ENCODE measurements at places on chromosomes 1 and 21. TPM values are rescaled to one million over a fixed set of nuclear protein-coding genes. Genes with fewer than 3 reads are reported as not detected.

- peaks cover 3% of the 10 kb centered on the region for H3K4me1 ChIP-seq
- H3K27me3 ChIP-seq: no peaks in the 10 kb centered on the region
- H3K27ac ChIP-seq: no peak overlapping the region
- DNase-seq: no peak
Observed at GRCh38 chr1:214427871-214428277, 123.5 kb downstream of the PTPN14 start.

DNA sequence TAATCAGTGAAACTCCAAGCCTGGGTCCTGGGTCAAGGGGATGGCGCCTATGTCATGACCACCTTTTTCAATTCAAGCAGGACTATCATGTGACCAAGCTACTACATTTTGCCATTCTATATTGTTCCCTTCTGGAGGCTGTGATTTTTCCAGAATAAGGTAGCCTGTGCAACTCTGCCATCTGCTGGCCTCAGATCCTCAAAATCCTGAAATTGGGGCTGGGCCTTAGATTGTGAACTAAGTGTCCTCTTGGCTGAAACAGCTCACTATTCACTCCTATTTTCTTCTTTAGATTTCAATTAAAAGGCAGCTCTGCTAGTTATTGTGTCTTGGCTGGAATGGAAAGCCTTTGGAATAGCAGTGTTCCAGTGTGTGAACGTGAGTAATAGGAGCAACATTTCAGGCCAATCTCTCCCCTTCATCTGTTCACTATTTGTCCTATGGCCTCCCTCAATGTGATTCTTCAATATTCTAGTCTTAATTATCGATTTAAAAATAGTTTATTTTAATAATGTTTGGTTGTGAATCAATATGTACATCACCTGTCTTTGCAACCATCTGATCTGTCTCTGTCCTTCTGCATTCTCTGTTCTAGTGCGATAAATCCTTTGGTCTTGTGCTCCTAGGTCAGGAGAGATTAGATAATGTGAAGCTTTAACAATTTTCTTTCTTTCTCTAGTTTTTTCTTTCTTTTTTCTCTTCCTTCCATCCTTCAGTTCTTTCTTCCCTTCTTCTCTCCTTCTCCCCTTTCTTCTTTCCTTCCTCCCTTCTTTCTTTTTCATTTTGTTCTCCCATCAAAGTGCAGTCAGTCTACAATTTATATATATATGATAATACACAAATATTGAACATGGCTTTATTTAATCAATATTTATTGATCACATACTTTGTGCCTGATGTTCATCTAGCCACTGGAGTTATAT is 69.8 kb downstream of the CR1 start:
- no peaks in the 10 kb centered on the region for H3K36me3 ChIP-seq
- H3K27me3 ChIP-seq: no peaks in the 10 kb centered on the region

DNA sequence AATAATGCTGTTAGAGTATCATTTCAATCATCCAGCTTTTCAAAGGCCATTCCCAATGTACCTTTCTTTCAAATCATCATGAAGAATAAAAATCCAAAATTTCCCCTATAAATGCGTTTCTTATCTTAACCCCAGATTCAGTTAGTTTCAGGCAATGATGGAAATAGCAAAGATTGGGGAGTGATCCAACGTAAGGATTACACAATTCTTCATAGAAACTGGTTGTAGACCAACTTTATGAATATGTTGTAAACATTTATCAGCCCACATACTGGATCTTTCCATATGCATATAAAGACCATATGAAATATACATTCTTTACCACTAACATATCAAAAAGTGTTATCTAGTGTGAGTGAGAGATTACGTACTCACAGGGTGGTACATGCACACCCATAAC is 92.7 kb downstream of the ZC3H11B start:
- no peak for DNase-seq
- no peaks in the 10 kb centered on the region for H3K4me1 ChIP-seq
- H3K27me3 ChIP-seq: no peaks in the 10 kb centered on the region

DNA sequence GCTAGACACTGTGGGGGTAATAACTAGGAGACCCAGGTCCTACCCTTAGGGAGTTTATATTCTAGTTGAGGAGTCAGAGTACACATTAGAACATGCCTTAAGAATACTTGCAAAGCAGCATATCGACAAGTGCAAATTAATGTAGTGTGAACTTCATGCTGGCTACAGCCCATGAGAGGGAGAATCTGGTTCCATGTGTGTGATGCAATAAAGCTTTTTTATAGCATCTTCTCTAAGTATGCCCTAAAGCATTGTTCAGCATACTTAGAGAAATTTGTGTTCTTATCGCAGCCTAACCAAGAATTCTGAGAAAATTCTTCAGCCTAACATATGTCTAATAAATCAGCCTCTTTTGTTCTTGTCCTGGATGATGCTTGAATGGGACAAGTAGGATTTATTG is 95.5 kb downstream of the SDCCAG8 start:
- no peak overlapping the region for H3K27ac ChIP-seq
- no peak overlapping the region for H3K4me3 ChIP-seq
- DNase-seq: no peak
- peaks cover 3% of the 10 kb centered on the region for H3K4me1 ChIP-seq
- no peaks in the 10 kb centered on the region for H3K27me3 ChIP-seq

DNA sequence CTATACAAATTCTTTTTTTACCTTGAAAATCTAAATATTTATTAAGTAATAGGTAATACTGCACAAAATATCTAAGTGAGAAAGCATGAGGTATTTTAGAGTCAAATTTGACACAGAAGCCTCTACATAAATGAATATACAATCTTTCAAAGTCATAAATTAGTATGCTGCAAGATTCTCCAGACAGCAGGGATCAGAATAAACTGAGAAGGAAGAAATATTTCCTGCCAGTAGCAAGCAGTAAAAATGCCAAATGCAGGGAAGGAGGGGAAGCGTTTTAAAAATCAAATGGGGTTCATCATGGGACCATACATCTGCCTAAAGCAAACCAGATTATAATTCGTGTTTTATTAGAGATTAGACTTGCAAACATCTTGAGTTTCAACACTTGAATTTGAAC is 18.9 kb downstream of the COLGALT2 start:
- no peak for DNase-seq
- no peaks in the 10 kb centered on the region for H3K4me1 ChIP-seq
- H3K27ac ChIP-seq: no peak overlapping the region
- no peaks in the 10 kb centered on the region for H3K27me3 ChIP-seq

DNA sequence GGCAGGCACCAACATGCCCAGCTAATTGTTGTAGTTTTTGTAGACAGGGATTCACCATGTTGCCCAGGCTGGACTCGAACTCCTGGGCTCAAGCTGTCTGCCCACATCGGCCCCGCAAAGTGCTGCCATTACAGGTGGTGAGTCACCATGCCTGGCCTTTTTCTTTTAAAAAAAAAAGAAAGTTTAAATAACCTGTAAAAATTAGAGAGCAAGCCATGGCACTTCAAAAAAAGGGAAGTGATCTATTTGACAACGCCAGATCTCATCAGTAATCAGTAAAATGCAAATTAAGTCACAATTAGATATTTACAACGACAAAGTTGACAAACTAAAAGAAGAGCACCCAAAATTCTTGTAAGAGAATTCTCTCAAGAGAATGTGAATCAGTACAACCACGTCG is 2.9 kb upstream of the RBBP5 start:
- H3K27ac ChIP-seq: no peak overlapping the region
- no peak overlapping the region for H3K4me3 ChIP-seq
- no peak for DNase-seq
- H3K4me1 ChIP-seq: peaks cover 23% of the 10 kb centered on the region
- H3K27me3 ChIP-seq: no peaks in the 10 kb centered on the region

GRCh38 chr1:153883223-153883622 is 39.5 kb downstream of the GATAD2B start:
- H3K36me3 ChIP-seq: no peaks in the 10 kb centered on the region
- no peak overlapping the region for H3K4me3 ChIP-seq
- H3K4me1 ChIP-seq: peaks cover 50% of the 10 kb centered on the region
- no peaks in the 10 kb centered on the region for H3K27me3 ChIP-seq
- DNase-seq: no peak
- no peak overlapping the region for H3K27ac ChIP-seq

GRCh38 chr1:55316947-55317662 is 101.9 kb upstream of the USP24 start:
- no peak overlapping the region for H3K4me3 ChIP-seq
- no peaks in the 10 kb centered on the region for H3K4me1 ChIP-seq
- H3K36me3 ChIP-seq: no peaks in the 10 kb centered on the region
- H3K27ac ChIP-seq: no peak overlapping the region
- DNase-seq: no peak
- H3K27me3 ChIP-seq: no peaks in the 10 kb centered on the region

- H3K36me3 ChIP-seq: no peaks in the 10 kb centered on the region
- peak overlapping the region; percentile 83 for H3K27ac ChIP-seq
- H3K4me1 ChIP-seq: peaks cover 70% of the 10 kb centered on the region
- DNase-seq: no peak
- H3K4me3 ChIP-seq: peak overlapping the region; percentile 54
- no peaks in the 10 kb centered on the region for H3K27me3 ChIP-seq
Observed at GRCh38 chr1:230169454-230170152, 102.6 kb downstream of the GALNT2 start.

DNA sequence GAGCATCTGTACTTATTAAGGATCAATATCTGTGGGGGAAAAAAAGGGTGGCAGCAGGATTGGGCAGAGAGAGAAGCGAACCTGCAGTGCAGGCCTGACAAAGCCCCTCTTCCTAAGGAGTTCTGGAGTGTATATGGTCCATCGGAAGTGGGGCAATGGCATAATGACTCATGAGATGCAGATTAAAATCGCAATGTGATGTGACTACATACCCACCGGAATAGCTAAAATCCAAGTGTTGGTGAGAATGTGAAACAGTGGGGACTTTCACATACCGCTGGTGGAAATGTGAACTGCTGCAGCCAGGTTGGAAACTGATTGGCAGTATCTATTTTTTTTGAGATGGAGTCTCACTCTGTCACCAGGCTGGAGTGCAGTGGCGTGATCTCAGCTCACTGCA is 8.2 kb upstream of the CREG1 start:
- H3K4me1 ChIP-seq: no peaks in the 10 kb centered on the region
- no peaks in the 10 kb centered on the region for H3K36me3 ChIP-seq
- no peak for DNase-seq
- no peaks in the 10 kb centered on the region for H3K27me3 ChIP-seq

DNA sequence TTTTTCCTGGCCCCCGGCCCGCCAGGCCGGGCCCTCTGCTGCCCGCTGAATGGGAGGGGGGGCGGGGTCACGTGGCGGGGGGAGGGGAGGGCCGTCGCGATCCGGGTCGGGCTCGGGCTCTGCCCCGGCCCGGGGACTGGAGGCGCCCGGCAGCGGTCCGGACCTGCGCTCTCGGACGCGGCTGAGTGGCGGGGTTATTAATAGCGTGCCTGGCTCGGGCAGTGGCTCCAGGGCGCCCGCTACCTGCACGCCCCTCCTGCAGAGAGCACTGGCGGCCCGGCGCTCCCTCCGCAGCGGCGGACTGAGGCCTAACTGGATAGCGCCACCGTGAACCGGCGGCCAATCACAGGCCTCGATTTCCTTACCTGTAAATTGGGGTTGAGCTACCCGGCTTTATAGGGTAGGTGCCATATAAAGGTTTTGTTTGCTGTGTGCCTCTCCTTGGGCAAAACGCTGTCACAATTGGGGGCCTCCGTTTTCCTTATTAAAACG is 28.1 kb downstream of the AHDC1 start:
- DNase-seq: no peak
- peaks cover 61% of the 10 kb centered on the region for H3K4me1 ChIP-seq
- no peaks in the 10 kb centered on the region for H3K36me3 ChIP-seq
- H3K4me3 ChIP-seq: peak overlapping the region; percentile 69

DNA sequence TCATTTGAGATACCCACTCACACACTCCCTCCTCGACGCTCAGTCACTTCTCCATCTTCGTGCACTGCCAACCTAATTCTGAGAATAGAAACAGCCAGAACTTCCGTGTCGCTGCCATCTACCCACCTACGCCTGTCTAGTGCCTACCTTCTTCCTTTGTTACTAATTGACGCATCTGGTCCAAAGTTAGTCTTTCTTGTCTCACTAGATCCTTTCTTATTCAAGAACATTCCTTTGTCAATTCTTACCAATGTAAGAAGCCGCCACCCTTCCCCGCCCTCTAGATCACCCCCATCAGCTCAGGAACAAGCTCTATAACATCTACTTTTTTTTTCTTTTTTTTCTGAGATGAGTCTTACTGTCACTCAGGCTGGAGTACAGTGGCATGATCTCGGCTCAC is 3.7 kb downstream of the PADI6 start:
- H3K36me3 ChIP-seq: no peaks in the 10 kb centered on the region
- no peak for DNase-seq
- no peaks in the 10 kb centered on the region for H3K27me3 ChIP-seq
- H3K4me3 ChIP-seq: no peak overlapping the region
- no peaks in the 10 kb centered on the region for H3K4me1 ChIP-seq

- DNase-seq: no peak
- H3K4me3 ChIP-seq: peak overlapping the region; percentile 98
- H3K27ac ChIP-seq: peak overlapping the region; percentile 99
- H3K27me3 ChIP-seq: no peaks in the 10 kb centered on the region
Observed at GRCh38 chr1:243256590-243256989, 749 bp downstream of the SDCCAG8 start.

DNA sequence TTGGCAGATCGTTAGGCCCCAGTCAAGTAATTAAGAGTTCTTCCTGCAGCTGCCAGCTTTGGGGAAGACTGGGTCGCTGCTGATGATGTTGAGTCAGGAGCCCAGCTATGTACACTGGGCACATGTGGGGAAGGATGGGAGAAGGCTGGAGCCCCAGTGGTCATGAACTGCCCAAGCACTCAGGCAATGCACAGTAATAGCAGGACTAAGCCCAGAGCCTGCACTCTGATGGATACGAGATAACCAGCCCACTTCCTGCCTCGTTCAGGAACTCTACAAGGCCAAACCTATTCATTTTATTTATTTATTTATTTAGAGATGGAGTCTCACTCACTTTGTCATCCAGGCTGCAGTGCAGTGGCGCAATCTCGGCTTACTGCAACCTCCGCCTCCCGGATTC is 81.1 kb upstream of the BTG3 start:
- H3K27me3 ChIP-seq: no peaks in the 10 kb centered on the region
- no peaks in the 10 kb centered on the region for H3K36me3 ChIP-seq
- no peak for DNase-seq
- H3K27ac ChIP-seq: no peak overlapping the region
- no peak overlapping the region for H3K4me3 ChIP-seq

GRCh38 chr1:67058761-67059160 is 4.8 kb upstream of the SLC35D1 start:
- DNase-seq: no peak
- H3K4me1 ChIP-seq: no peaks in the 10 kb centered on the region

GRCh38 chr1:226976276-226976977 is 36.3 kb downstream of the COQ8A start:
- no peaks in the 10 kb centered on the region for H3K27me3 ChIP-seq
- no peak overlapping the region for H3K27ac ChIP-seq
- H3K4me3 ChIP-seq: no peak overlapping the region
- H3K36me3 ChIP-seq: no peaks in the 10 kb centered on the region

- no peak overlapping the region for H3K27ac ChIP-seq
- H3K27me3 ChIP-seq: no peaks in the 10 kb centered on the region
- H3K4me1 ChIP-seq: no peaks in the 10 kb centered on the region
- DNase-seq: no peak
Observed at GRCh38 chr1:1215080-1215676, 1.2 kb upstream of the TNFRSF4 start.

- H3K4me3 ChIP-seq: peak overlapping the region; percentile 15
- peaks cover 23% of the 10 kb centered on the region for H3K4me1 ChIP-seq
- peak overlapping the region; percentile 85 for H3K27ac ChIP-seq
- H3K27me3 ChIP-seq: no peaks in the 10 kb centered on the region
Observed at GRCh38 chr1:150976879-150977694, 2.5 kb upstream of the CERS2 start.

Gene TRIM63
- not detected for total RNA-seq

Gene FCRL6
- not detected for total RNA-seq

Gene REN
- not detected for total RNA-seq

Gene AMY1B
- total RNA-seq: not detected

Gene SIPA1L2
- 20.4 TPM for total RNA-seq

Gene CDKN2C
- 12.6 TPM for total RNA-seq

Gene FAM163A
- total RNA-seq: not detected

Gene RUNX3
- 8.5 TPM for total RNA-seq
